Non-pigmented ciliary epithelial cell (primary cell): ENCODE measurements at places on chromosomes 5 and 9.
A peak's percentile ranks its signal among the peaks of the same experiment; 100 is the strongest.

- DNase-seq, result no peak
Observed at GRCh38 chr9:78122631-78123030, 91.0 kb upstream of the GNAQ start.

DNA sequence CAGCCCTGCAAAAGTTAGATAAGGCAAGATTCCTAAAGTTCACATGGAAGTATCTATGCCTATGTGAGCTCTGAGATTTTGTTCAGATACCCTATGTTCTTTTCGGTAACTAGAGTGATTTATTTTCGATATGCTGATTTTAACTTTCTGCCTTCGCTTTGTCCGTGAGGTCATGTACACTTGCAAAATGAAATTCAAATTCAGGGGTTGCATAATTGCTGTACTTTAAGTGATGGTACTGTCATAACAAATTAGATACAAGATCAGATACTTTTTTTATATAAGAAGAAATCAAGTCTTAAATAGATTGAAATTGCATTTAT is 350 bp upstream of the ECPAS start:
- DNase-seq, result no peak

DNA sequence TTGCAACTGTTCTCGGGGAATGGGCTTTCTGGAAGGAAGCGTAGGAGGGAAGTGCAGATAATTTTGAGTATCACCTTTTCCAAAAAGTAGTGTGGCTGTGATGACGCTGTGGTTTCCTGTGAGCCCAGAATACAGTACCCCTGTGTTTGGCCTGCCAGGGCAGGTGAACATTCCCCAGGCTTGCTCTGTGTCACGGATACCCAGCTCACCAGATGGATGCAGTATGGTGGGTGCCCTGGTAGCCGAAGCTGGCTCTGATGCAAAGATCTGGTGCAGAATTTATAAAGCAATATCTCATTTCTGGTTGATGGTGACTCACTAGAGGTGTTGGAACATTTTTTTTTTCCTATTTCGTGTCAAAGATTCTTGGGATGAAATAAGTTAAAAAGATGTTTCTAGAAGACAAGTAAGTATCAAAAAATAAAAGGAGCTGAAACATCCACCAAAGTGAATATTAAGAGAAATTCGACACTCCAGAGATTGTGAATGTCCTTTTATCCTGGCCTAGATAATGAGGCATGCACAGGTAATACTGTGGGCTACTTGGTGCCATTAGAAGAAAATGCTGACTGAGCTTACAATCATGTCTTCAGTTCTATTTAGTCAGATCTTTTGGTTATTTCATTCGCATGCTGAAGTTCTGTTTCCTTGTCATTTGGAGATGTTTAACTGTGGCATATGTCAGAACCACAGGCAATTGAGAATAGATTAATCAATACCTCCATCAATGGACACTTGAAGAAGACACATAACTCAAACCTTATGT is 200.1 kb downstream of the GADD45G start:
- DNase-seq, result no peak

GRCh38 chr5:107567901-107568671 is 102.7 kb downstream of the EFNA5 start:
- DNase-seq, result no peak

DNA sequence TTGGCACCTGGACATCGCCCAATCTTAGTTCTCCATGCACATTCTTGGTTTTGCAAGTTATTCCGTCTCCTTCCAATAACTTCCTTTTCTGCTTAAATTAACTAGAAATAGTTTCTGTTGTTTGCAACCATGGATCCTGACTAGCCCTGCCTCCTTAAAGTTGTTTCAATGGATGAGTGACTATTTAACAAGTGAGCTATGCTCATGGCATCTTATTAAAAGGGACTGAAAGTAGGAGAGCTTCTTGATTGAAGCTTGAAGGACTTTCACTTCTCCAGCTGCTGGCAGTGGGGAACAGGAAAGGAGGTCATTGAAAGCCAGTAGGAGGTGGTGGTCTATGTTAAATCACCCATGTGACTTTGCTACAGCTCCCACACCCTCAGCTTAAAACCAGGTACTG is 466.8 kb downstream of the ARHGEF28 start:
- no peak for DNase-seq

DNA sequence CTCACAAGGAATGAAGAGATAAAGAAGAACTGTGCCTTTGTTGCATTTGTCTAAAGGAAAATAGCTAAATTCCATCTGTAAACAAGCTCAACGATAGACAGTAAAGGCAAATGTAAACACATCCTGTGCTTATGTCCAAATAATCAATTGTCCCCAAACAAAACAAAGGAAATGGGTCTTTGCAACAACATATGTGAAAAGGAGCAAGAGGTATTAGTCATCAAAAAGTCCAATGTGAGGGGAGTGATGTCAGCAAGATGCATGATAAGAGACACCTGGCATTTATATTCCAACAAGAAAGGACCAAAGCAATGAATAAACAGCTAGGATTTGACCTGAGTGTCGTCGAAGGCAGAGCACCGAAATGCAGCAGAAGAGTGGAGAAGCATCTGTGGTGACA is 209.1 kb downstream of the ASTN2 start:
- DNase-seq, result peak; percentile 20

GRCh38 chr9:20255052-20255451 is 367.2 kb downstream of the MLLT3 start:
- DNase-seq, result no peak

DNA sequence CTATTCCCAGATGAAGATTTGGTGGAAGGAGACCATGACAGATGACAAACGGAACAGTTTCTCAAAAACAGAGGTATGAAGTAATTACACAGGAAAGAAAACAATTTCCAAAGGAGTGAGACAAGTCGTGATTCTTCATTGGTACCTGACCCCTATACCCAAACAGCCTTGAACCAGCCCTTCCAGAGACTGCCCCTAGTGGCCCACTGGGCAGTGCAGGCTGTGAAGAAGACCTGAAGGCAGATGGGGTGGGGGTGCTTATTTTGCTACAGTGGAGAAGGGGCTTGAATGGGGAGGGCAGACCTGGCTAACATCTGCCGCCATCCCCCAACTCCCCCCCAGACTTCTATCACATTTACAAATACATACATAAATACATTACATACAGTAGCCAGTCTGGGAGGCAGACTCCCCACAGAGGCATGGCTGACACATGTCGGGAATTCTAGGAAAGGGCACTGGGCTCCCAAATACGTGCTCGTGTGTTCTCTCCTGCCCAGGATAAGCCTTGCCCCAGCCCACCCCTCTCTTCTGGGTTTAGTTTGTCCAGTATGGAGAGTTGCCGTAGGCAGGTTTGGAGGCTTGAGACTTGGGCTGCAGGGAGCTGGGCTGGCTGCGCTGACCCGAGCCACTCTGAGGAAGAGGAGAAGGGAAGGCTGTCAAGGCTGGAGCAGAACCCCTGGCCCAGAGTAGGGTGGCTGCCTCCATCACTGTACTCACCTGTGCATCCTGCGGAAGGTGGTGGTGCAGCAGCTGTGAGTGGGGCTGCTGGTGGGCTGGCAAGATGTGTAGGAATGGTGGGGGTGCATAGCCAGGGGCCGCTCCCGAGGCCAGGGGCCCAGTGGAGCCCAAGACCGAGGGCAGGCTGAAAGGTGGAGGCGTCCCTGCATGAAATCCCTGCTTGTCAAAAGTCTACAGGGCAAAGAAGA is 105.3 kb downstream of the UBE2R2 start:
- no peak for DNase-seq

- DNase-seq, result no peak
Observed at GRCh38 chr5:38979535-38979934, 94.7 kb downstream of the RICTOR start.

- DNase-seq, result no peak
Observed at GRCh38 chr5:139393497-139394122, 1.3 kb downstream of the PROB1 start.

DNA sequence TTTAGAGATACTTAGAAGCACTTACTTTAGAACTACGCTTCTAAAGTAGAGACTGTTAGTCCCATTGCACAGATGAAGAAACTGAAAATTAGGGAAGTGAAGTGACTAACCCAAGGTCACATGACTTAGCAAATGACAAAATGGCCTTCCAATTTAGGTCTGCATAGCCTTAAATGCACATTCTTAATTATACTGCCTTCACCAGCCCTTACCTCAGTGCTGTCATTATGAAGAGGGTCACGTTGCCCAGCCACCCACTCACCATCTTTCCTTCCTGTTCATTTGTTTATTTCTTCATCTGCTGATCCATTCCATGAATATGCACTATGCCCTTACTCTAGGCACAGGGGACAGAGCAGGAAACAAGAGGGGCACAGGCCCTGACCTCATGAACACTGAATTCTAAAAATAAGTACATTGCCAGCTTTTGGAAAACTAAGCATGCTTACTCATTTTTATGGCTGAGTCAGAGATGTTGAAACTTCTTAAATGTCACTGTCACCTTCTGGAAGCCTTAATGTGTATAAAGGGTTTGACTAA is 8.6 kb downstream of the HAVCR2 start:
- DNase-seq, result no peak

DNA sequence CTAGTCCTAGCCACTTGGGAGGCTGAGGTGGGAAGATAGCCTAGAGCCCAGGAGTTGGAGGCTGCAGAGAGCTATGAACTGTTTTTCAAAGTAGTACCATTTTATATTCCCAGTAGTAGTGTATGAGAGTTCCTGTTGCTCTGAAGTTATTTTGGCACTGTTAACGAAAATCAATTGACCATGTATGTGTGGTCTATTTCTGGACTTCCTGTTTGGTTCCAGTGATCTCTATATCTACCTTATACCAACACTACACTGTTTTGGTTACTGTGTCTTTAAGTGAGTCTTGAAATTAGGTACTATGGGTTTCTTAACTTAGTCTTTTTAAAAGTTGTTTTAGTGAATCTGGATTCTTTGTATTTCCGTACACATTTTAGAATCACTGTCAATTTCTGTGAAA is 13.6 kb downstream of the SLF1 start:
- DNase-seq, result no peak

DNA sequence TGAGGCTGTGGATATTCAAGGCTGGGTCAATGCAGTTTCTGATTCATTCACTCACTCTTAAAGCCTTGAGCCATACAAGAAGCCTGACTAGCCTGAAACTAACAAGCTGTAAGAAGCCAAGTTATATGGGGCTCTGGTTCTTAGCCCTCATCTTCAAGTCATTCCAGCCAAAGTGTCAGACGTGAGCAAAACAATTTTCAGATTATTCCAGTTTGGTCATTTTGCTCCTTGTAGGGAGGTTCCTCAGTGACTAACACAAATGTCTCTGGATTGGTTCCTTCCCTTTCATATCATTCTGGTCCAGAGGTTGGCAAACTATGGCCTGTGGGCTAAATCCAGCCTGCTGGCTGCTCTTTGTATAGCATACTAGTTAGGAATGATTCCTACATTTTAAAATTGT is 12.5 kb upstream of the SHOC1 start:
- no peak for DNase-seq

GRCh38 chr5:112710896-112711295 is 26.8 kb upstream of the APC start:
- no peak for DNase-seq

GRCh38 chr5:116730706-116731105 is 156.1 kb upstream of the SEMA6A start:
- no peak for DNase-seq

DNA sequence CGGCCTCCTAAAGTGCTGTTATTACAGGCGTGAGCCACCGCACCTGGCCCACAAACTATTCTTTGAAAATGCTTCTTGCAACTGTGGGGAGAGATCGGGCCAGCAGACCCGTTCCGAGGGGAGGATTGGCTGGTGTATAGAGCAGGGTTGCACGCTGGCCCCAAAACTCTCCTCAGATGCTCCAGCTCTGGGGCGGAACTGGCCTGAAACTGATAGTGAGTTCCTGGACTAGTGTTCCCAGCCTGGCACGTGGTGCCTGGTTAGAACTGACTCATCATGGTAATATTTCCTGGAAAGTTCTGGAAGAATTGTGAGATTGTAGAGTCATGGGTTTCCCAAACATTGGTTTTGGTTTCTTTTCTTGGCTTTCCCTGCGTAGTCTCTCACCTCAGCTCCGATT is 120.5 kb downstream of the FBXL7 start:
- DNase-seq, result peak; percentile 42

DNA sequence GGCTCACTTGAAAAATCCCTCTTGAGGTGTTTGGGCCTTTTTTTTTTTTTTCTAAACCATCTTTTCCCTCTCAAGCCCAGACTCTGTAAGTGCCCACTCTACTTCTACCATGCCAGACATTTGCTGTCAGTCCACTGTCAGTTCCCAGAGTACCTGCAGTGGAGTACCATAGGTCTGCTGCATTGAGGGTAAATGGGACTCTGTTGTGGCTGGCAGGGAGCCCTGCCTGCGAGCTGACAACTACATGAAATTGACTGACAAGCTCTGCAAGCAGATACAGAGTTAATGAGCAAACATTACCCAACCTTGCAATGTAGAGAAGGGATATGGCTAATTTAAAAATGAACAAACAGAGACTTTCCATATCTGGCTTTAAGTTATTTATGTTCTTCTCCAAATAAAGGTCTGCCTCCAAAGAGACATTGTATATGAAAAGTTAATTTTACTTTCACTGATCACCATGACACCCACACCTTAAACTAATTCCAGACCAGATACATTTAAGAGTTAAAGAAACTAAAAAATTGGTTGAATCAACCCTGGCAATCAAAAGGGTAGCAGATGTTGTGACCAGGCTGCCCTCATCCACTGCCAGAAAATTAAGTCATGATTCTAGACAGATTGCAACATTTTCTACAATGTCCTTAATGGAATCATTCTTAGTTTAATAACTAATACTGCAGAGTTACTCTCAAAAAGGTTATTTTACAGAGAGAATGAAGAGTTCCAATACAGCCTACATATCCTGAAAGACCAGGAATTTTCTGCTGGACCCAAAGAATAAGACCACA is 100.4 kb upstream of the PAM start:
- no peak for DNase-seq

DNA sequence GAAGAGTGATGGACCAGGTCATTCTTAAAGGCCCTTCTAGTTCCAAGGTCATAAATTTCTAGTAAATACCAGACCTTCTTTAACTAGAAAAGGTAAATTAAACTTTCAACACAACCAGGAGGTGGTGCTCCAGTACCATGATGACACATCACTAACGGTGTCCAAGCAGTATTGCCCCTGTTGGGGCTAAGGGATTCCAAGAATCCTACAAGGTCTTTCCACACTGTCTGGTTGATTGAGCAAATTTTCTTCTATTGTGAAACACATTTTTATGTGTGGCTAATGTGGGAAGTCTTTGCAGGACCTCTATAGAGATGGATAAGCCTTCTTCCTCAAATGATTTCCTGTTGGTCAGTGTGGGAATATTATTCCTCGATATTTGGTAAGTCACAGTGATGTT is 459.6 kb upstream of the PAPPA start:
- peak; percentile 93 for DNase-seq

- DNase-seq, result no peak
Observed at GRCh38 chr5:171419688-171420430, 412 bp downstream of the FGF18 start.

DNA sequence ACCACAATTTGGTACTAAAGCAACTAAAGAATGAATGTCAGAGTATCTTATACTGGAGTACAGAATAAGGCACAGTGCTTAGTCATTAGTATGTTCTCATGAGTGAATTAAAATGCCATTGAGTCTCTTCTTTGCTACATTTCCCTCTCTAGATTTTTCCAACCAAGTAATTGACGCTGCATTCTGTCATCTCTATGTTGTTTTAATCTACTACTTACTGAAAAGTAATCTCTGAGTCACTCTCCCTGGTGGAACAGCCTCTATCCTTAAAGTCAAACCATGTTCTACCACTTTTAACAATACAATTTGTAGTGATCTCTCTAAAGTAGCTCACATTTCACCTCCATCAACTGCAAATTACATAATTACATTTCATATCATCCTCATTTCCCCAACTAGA is 495.1 kb downstream of the CDH18 start:
- peak; percentile 8 for DNase-seq
